AG04449 (cell line): ENCODE measurements at places on chromosomes 16 and 17.

- DNase-seq, result no peak
These were observed 721 bp downstream of the TBCD start for GRCh38 chr17:82752371-82753200.

- DNase-seq, result no peak
These were observed 2.0 kb downstream of the WNK4 start for GRCh38 chr17:42782166-42783061.

DNA sequence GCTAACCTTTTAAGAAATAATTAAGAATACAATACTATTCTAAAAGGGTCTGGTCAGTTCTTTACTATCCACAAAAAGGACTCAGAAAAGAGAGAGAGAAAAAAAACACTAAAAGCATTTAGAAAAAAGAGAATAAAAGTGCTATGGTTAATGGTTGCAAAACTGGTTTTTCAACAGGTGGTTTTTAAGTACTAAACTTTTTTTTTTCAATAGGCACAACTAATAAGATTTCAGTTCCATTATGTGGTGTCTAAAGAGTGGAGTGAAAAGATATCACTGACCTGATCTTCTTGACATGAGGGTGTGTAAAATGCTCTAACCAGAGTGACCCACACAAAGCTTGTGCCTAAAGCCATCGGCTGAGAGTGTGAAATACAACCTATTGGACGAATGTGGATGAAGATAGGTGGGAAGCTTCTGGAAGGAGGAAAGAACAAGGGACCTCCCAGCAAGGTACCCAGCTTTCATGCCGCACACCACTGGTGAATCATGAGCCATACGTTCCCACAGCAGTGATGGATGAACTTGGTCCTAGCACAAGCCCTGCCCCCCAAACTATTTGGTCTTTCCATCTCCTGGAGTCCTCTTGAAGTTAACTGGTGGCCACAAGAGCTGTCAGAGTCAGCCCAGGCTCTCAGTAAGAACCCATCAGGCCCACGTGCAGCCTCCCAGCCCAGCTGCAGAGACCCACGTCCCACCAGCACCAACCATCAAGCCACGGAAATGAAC lies 103.0 kb downstream of the ZFHX3 start:
- no peak for DNase-seq

GRCh38 chr17:10384175-10384574 lies 11.4 kb upstream of the MYH13 start:
- DNase-seq, result no peak

GRCh38 chr17:42180922-42181850 lies at the start of gene KCNH4:
Gene KCNH4 (minus strand): TSS chr17:42181142. CDS start chr17:42180945, 197 bp downstream.
- DNase-seq, result no peak

DNA sequence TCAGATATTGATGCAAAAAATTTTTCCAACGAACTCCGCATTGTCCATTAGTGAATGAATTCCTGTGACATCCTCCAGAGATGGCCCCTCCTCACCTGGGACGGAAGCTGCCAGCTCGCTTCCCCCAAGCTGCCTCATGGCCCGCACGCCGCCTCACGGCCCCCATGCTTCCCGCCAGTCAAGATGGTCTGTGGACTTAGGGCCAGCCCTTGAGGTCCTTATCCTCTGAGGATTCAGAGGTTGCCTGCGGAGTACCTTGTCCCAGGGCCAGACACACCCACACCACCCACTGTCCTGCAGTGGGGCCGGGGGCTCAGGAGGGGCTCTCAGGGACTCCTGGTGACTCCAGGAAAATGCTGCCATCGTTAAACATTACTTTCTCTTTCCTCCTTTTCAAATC lies 73.6 kb downstream of the SEC14L1 start:
- DNase-seq, result no peak

DNA sequence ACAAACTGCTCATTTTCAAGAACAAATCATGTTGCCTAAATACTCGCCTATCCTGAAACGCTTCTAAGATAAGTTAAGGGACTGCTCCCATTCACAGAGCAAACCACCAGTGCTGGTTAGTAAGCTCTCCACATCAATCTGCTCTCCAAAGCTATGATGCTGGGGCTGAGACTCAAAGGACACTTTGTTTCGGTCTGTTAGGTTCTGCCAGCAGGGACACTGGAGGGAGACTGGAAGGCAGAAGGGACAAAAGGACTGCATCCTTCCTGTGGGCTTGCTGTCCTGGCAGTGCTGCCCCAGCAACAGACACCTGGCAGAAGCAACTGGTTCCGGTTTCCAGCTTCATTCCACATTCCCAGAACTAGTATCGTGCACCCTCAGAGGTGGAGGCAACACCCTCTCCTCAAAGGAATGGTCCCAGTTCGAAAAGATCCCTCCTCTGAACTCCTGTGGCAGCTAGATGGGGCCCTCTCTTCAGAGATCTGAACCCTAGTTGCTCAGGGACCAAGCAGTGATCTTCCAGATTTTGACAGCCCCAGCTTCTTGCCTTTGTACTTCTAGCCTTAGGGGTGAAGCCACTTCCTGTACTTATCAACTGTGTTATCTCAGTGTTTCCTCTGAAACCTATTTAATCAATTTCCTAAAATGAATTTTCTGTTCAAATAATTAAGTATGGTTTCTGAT lies 73.4 kb upstream of the GSG1L start:
- DNase-seq, result no peak

DNA sequence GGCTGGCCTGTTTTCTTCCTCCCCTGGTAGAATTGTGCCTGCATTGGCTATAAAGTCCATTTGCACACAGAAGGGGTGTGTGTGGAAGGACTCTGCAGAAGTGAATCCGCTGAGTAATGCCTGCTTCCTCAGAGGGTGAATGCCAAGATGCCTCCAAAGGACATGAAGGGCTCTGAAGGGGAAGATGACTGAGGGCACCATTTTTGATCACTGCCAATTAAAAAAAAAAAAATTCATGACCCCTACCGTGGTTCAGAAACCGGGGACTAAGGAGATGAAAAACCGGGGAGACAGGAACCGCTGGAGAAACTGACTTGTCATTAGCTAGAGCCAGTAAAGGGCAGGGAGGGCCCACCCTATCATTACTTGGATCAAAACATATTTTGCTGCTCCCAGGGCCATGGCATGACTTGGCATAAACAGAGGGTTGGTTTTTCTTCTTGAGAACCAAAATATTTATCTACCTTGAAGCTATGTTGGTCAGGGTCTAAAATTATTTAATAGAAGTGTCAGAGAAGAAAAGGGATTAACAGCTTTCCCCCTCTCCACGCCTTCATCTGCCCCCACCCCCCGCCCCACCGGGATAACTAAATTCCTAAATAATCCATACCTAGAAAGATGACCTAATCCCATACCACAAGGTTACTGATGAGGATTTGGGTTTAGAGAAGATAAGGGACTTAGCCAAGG lies 3.6 kb upstream of the USP7 start:
- DNase-seq, result no peak

DNA sequence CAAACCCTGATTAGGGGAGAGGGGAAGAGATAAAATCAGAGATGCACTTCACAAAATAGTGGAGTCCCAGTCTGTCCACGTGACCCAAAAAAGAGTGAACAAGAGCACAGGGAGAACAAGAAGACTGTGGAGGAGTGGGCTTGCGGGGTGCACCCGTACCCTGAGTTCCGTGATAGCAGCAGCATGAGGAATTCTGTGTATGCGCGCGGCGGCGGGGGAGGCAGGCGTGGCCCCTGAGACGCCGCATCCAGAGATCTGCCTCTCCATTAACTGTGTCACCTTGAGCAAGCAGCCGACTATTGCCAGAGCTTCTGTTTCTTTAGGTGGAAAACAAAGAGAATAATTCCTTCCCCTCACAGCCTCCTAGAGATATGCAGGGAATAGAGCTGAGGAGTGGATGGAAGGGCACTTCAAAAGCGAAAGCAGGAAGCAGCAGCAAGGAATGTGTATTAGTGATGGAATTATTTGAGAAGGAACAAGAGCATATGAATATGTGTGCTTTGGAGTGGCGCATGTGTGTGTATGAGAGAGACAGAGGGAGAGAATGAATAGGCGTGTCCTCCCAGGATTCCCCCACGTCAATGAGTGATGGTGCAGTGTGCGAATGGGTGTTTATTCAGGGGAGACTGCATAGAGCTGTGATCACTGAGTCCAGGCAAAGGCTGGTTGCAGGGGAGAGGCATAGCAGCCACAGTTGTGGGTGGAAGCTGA lies 10.4 kb upstream of the SOX9 start:
- DNase-seq, result no peak
